Left renal cortex interstitium (tissue), 4 donors: ENCODE measurements at places on chromosomes 2 and 18. TPM values are rescaled to one million over a fixed set of nuclear protein-coding genes. Genes with fewer than 3 reads are reported as not detected.

The CHPF gene
- polyA plus RNA-seq = 27.8 TPM

The GCA gene
- 35.3 TPM for polyA plus RNA-seq

The IMPA2 gene
- 95.6 TPM for polyA plus RNA-seq

The WDFY1 gene
- 61.3 TPM for polyA plus RNA-seq

The TMEFF2 gene
- polyA plus RNA-seq = 6.9 TPM

The CXCR1 gene
- polyA plus RNA-seq = 0.07 TPM

The SKA1 gene
- 6.0 TPM for polyA plus RNA-seq

The KCNK3 gene
- 1.5 TPM for polyA plus RNA-seq

The GLI2 gene
- polyA plus RNA-seq = 12.0 TPM

The TXNDC9 gene
- polyA plus RNA-seq = 37.1 TPM

The OSGEPL1 gene
- 22.0 TPM for polyA plus RNA-seq

The LINC00305 gene
- 2.3 TPM for polyA plus RNA-seq

The TNFAIP6 gene
- 1.4 TPM for polyA plus RNA-seq

The MSTN gene
- 1.9 TPM for polyA plus RNA-seq

The GCG gene
- polyA plus RNA-seq = not detected
